HTR-8/SVneo (cell line): ENCODE measurements at places on chromosomes 3 and 15.
A peak's percentile ranks its signal among the peaks of the same experiment; 100 is the strongest.

GRCh38 chr3:188635258-188636042 is 481.5 kb downstream of the LPP start:
- DNase-seq, result peak; percentile 30

DNA sequence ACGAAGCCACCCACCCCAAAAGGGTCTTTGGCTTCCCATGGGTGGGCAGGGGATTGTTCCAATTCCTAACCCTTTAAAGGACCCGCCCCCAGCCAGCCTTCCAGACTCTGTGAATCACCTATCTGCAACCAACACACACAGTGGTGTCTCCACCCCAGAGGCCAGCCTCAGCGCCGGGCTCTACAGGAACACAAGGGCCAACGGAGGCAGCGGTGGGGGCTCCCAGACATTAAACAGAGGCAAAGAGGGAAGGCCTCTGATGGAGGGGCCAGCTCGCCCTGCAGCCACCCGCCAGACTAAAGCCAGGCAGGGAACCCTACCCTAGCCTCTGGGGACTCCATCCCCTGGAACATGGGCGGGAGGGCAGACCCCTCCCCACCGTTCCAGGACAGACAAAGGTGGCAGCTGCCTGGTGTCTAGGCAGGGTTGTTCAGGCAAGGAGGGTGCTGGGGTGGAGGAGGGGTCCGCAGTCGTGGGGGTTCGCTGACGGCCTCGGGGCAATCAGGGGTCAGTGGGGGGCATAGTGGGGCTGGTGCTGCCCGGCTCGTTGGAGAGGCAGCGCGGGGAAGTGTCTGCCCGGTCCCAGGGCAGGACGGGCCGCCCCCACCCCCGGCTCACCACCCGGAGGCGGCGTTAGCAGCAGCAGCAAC is 448 bp downstream of the SHISA5 start:
- no peak for DNase-seq

DNA sequence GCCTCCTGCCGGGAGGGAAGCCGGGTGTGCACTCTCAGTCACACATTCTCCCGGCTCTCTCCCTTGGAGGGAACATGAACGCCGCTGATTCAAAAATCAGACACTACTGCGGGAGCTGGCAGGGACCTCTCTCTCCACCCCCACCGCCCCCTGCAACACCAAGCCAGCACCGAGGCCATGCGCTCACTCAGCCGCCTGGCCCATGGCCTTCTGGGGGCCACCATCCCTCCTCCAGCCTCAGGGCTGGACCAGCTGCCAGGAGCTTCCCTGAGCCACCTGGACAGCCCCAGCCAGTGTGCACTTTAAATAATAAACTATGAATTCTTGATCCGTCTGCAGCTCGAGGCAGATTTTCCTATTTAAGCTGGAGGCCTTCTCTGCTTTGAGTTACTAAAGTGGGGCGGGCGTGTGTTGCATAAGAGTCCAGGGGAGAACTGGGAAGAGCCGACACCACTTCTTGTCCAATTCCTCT is 30.6 kb downstream of the ADAMTS17 start:
- DNase-seq, result no peak

DNA sequence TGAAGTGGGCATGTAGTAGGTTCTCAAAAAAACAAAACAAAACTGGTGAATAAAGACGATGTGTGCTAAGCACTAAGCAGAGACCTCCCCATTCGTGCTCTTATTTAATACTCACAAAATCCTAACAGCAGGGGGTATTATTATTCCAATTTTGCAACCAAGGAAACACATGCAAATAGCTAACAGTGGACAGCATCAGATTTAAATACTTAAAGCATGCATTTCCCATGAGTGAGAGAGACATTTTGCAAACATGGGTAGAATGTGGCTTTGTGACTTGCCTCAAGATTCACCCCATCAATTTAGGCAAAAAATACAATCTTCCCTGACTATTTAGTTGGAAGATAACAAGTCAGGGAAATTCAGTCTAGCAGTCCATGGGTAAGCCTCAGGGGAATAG is 946.2 kb upstream of the CFAP20DC start:
- DNase-seq, result no peak

- no peak for DNase-seq
These were observed 18.7 kb upstream of the PAQR9 start for GRCh38 chr3:142982038-142982773.

- DNase-seq, result no peak
These were observed 3.3 kb upstream of the CEP97 start for GRCh38 chr3:101720851-101721840.

DNA sequence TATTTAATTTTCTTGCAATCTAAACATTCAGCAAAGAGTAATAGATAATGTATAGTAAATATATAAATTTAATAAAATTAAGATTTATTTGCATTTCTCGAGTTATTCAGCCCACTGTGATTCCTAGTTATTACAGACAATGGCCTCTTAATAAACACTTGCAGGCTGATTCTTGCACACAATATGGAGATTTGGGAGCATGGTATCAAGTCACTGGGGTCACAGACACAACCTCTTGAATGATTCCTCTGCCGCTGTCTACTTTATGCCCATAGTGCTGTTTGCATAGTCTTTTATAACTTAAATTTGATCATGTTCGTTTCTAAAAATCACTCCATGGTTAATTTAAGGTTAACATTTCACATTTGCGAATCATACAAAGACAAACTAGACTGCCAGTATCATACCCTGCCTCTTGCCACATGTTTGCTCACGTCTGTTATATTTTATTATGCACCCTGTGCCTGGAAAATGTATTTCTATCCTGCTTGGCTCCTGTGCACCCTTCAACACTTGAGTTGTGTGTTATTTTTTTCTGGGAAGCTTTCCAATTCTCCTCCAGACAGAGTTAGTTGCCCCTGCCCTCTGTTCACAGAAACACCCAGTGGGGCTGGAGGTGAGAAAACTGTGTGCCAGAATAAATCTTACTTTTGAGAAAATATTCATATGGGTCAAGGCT is 206.3 kb upstream of the ROBO1 start:
- no peak for DNase-seq

GRCh38 chr3:65720989-65721737 is 317.6 kb downstream of the MAGI1 start:
- no peak for DNase-seq

DNA sequence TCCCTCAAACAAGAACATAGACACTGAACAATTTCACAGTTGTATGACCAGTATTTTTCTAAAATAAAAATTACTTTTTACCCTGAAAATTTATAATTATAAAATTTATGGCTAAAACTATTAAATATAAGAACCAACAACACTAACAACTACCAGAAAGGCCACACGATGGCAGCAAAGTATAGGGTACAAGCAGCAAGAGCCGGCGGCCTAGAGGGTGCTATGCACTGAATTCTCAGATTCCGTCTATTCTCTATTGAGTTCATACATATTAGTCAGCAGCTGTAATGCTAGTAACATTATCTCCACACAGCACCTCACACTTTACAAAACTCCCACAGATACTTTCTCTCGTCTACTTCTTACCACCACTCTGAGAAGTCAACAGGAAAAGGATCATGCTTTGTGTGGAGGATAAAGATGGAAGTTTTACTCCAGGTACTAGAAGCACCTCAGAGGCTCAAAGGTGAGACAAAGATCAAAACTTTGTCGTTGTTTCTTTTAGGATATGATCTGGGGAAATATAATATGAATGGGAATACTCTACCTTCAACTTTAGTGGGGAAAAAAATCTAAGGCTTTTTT is 160.5 kb downstream of the FGF12 start:
- peak; percentile 60 for DNase-seq

- no peak for DNase-seq
These were observed 30.4 kb upstream of the RBP2 start for GRCh38 chr3:139506766-139507165.

- peak; percentile 12 for DNase-seq
These were observed 147.8 kb downstream of the PLCL2 start for GRCh38 chr3:17032407-17033034.

- no peak for DNase-seq
These were observed 60.6 kb upstream of the IL12A start for GRCh38 chr3:159928071-159928491.

DNA sequence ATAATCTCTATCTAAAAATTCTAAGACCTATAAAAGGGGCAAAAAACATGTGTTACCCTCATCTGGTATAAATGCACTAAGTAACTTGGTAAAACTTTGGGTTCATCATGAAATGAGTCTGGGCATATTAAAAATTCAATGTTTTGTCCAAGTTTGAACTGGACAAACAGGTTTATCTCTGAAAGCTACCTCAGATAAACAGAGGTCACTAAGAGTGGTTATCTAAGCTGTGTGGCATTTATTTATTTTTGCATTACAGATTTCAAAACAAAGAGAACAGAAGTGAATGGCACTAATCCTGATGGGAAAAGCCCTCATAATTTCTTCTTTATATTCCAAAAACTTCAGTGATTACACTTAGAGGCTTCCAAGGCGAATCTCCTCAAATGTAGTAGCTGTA is 235.2 kb downstream of the RORA start:
- DNase-seq, result no peak

DNA sequence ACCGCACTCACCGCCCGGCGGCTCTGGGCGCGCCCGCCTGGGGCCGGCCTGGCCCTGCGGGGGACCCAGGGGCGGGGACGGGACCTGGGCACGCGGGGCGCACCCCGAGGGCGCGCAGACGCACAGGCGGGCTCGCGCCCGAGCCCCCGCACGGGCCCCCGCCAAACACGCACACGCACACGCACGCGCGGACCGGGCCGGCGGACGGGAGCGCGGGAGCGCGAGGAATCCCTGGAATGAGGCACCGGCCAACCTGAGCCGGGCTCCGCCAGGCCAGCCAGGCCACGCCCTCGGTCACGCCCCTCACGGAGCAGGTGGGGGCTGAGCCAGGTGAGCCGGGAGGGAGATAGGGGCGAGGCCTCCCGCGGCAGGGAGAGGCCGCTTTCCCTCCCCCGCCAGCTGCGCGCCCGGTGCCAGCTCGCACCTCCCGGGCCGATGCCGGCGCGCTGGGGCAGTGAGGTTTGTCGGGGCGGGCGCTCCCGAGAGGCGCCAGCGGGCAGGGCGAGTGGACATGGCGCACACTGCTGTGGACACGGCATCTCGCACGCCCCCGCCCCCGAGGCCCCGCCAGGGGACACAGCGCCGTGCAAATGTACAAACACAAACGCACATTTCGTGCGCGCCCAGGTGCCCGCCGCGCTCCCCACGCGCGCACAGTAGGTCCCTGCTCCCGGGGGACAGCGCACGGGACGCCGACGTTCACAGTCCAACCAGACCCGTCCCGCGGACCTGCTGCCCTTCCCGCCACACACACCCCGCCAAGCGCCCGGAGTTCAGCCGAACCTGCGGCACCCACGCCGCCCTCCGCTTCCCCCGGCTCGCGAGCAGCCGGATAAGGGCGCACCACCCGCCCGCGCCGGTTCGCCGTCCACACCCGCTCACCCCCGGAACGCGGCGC is 75.9 kb upstream of the VGLL4 start:
- DNase-seq, result peak; percentile 79

- peak; percentile 71 for DNase-seq
These were observed 6.5 kb upstream of the DNASE1L3 start for GRCh38 chr3:58217209-58217811.

DNA sequence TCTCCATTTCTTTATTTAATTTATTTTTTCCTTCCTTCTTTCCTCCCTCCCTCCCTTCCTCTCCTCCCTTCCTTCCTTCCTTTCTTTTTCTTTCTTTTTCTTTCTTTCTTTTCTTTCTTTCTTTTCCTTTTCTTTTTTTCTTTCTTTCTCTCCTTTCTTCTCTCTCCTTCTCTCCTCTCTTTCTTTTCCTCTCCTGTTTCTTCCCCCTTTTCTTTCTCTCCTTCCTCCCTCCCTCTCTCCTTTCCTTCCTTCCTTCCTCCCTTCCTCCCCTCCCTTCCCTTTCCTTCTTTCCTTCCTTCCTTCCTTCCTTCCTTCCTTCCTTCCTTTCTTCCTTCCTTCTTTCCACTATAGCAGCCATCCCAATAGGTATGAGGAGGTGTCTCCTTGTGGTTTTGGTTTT is 6.8 kb upstream of the PDIA5 start:
- no peak for DNase-seq

GRCh38 chr3:60983906-60984305 is 267.3 kb downstream of the FHIT start:
- DNase-seq, result no peak

- DNase-seq, result no peak
These were observed 86.3 kb downstream of the GMPS start for GRCh38 chr3:155956508-155957411.

DNA sequence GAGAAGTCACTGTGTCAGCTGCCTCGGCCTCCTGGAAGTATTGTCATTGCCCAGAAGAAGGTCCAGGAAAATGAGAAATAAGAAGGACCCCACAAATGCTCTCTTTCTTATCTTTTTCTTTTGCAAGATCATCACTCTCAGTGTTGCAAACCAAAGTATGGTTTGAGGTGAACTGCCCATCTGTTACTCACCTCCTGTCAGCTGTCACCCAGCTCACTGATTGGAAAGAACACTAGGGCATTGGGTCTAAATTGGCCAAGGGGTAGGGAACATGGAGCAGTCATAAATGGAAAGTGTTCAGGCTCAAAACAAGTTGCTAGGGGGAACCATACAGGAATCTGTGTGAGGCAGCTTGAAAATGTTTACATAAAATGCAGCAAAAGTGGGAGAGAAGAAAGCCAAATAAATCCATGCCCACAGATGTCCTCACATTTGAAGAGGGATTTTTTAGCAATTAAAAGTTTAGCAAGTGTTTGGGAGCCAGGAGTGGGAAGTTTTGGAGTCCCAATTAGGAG is 431.2 kb upstream of the THBS1 start:
- DNase-seq, result no peak

DNA sequence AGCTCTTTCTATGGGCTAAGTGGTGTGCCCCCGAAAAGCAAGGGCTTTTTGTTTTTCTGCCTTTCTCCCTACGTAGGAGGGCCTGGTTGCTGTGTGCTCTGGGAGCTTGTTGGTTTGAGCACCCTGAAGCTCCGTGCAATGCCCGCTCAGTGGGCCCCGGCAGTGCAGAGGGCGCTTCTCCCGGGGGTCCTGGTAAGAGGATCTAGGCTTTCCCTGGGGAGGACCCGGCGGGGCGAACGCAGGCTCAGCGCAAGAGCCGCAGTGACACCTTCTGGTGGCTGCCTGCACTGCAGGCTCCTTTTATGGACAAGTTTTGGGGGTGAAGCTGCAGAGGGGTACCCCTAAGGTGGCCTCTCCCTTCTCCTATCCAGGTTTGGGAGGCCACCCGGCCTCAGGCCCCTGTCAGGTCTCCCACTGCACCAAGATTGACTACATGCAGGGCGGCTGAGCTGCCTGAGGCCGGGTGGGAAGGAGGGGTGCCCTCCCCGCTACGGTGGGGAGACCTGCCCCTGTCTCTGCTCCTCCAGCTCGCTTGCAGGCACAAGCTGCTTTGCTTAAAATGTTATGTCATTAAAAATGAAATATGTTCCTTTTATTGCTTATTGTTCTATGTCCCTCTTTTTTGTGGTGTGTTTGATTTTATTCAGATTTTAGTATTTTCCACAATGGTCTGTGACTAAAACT is 387.9 kb downstream of the GABRG3 start:
- no peak for DNase-seq

DNA sequence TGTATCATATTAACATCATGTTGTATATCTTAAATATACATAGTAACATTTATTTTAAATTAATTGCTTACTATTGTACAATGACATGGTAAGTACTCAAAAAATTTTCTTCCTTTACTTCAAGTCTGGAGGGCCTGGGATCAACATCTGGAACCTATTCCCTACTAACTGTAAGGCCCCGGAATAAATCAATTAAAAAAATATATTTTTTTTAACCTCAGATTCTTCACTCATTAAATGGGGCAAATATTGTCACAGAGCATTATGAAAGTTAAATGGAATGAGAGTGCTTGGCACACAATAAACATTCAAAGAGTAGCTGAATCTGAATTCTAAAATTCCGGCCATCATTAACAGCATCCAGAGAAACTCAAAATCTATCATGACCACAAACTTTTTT is 16.5 kb downstream of the GSK3B start:
- no peak for DNase-seq
